Activated CD4-positive, alpha-beta T cell treated with anti-CD3 and anti-CD28 coated beads, Interleukin-2, amount 50 U/mL, for 16 hours (primary cell): ENCODE measurements at places on chromosomes 6 and 20.

- DNase-seq: no peak
Observed at GRCh38 chr6:151576633-151577032, 82.8 kb downstream of the CCDC170 start.

GRCh38 chr20:31569163-31570020 lies 35.7 kb upstream of the ID1 start:
- DNase-seq: peak; percentile 53

DNA sequence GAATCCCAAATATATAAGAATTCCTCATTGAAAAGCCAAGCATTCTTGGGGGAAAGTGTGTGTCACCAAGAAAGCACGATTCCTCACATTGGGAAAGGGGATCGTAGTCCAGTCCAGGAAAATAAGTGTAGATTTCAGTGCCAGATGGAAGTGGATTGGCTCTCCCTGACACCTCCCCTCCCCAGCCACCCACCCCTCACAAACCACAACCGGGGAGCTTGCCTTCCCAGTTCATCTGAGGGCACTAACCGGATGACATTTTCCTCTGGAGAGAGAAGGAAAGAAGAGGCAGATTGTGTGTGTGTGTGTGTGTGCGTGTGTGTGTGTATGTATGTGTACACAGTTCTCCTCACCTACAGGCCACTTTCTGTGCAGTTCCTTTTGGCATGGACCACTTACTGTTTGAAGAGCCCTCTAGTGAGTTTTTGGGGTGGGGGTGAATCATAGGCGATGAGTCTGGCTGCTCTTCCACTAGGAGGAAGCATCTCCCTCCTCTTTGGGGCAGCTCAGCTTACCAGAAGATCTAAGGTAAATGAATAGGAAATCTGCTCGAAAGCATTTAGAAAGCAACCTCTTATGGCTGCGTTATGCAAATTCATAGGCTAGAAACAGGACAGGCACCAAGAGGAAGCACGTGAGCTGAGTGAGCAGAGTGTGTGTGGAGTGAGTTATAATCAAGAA lies 20.8 kb downstream of the DAAM2 start:
- DNase-seq: no peak

- DNase-seq: no peak
Observed at GRCh38 chr20:22312744-22313346, 271.5 kb downstream of the FOXA2 start.

DNA sequence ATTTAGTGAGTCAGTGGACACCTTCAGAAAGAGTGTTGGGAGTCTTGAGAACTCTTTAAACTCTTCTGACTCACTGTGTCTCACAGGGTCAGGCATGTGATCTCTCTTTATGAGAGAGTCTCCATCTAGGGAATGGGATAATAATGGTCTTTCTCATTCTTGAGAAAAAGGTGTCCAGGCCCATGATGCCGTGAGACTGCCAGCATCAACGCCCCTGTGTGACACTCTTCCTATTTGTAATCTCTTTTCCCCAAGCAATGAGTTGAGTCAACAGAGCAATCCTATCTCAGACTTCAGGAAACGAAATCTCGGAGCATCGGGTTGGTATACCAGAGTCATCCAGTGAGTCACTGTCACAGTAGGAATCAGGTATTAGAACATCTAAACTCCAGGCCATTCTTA lies 82.3 kb upstream of the BMP2 start:
- DNase-seq: no peak

DNA sequence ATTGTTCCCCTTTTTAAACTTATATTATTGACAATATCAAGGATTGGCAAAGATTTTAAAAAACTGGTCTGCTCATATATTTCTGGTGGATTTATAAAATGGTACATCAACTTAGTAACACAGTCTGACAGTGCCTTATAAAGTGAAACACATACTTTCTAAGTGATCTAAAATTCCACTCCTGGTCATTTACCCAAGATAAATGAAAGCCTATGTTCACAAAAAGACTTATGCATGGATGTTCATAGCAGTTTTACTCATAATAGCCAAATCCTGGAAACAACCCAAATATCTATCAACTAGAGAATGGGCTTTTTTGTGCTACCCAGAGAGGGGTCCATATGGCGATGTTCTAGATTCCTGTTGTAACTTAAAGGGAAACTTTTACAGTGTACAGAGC lies 222.4 kb upstream of the FAM83B start:
- DNase-seq: no peak

- no peak for DNase-seq
Observed at GRCh38 chr6:27138406-27138805, 109.1 kb upstream of the PRSS16 start.

DNA sequence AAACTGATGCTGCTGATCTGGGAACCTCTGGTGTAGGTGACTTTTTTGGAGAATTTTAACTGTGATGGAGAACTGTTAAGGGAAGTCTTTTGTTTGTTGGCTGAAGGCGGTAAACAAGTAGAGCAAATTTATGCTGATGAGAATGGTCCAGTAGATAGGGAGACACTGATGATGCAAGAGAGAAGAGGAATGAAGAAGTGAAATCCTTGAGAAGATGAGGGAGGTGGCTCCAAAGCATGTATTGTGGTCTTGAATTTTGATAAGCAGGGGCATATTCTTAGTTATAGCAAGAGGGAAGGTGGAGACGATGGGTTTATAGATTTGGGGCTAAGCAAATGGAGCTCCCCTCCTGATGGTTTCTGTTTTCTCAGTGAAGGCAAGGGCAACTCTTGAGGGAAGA lies 22.0 kb downstream of the MAPK14 start:
- no peak for DNase-seq

DNA sequence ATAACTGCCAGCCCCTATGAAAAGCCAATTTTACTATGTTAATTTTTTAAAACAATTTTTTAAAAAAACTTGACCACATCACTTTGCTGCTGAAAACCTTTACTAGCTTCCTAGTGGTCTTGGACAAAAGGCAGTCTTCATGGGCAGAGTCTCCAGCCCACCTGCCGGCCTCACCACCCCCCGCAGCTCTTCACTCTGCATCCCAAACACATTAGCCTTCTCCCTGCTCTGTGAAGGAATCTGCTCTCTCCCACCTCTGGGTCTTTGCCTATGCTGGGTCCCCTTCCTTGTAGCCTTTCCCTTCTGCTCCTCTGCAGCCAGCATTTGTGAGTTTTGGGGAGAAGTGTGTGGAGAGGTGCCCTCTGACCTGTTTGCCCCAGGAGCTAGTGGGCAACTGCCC lies 170.7 kb upstream of the MLN start:
- DNase-seq: no peak

- no peak for DNase-seq
Observed at GRCh38 chr6:108464418-108465097, 96.2 kb upstream of the FOXO3 start.

GRCh38 chr6:105785066-105785811 lies 300.9 kb upstream of the PRDM1 start:
- no peak for DNase-seq
